Fibroblast of skin of scalp (primary cell): ENCODE measurements at places on chromosomes 2 and 18.

DNA sequence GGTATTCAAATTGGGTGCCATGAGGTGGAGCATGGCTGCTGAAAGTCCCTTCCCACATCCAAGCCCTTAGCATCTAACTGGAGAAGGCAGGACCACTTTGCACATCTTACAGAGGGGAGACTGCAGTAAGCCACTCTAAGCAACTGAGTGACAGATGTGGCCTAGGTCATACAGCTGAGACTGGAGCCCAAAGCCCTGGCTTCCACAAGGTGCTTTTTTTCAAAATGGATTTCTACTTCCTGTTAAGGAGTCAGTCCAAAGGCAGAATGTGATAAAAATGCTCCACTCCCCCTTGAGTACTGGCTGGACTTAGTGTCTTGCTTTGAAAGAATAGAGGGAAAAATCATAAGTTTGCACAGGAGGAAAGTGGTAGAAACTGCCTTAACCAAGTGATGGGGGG, 424.0 kb upstream of the SPRED2 start:
- DNase-seq, result no peak

DNA sequence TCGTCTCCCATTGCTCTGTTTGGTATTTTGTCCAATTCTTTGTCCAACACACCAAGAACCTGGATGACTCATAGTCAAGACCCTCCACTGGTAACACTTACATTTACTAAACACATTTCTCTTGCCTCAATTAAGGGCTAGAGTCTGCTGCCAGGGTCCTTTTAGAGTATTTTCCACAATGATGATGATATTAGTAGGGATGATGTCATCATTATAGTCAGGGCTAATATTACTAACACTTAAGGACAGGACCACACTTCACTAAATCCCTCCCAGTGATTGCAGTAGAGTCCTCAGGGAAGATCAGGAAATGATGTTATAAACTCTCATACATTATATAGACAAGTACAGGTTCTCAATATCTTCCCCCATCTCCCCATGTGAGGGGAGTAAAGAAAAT, 13.6 kb upstream of the SS18 start:
- no peak for DNase-seq

DNA sequence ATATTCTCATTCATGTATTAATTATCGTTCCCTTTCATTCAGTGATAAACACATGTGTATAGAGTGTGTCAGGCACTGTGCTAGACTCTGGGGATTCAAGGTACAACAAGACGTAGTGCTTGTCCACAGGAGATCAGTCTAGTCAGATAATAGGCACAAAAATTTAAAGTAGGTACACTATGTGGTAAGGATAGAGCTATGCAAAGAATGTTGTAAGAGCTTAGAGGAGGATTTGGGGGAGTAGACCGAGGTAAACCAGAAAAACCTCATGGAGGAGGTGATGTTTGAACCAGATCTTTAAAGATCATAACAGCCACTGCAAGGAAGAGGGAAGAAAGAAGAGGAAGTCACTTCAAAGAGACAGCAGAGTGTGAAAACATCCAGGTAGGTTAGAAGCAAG, 256.9 kb upstream of the DDX18 start:
- DNase-seq, result no peak

GRCh38 chr2:19589791-19590190, 231.4 kb upstream of the OSR1 start:
- DNase-seq, result no peak

GRCh38 chr18:6449213-6449612, 34.5 kb upstream of the L3MBTL4 start:
- no peak for DNase-seq

GRCh38 chr2:72090781-72091482, 56.7 kb downstream of the CYP26B1 start:
- DNase-seq, result no peak
